ENCODE measurements at places on chromosomes 5 and 9.

DNA sequence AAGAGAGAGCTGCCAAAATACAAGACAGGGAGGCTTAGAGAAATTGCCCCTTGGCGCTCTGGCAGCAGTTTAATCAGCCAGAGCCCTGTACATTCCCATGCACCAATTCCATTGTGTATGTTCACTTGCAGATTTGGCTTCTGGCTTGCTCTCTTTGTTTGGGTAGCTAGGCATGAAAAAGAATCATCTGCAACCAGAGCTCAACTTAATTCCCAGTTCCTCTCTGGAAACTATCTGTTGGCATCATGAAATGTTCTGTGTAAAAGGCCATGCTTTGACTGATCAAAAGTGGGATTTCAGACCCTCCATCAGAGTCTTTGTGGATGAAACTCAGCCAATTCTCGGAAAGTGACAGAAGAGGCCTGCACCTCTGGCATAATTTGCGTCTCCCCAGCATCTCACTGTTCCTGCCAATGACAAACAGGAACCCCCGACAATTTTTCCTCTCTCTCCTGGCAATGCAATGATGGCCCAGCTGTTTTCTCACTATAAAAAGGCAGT lies 53.8 kb upstream of the RAD23B start:
- no peak for DNase-seq

- DNase-seq: no peak
These were observed 25.9 kb upstream of the IL17B start for GRCh38 chr5:149404746-149405549.

GRCh38 chr5:145324767-145325479 lies 510.2 kb downstream of the PRELID2 start:
- no peak for DNase-seq

- no peak for DNase-seq
These were observed 99.0 kb downstream of the ICE1 start for GRCh38 chr5:5521478-5521877.

Data from nephron progenitor cell (in vitro differentiated cells).